ENCODE measurements at places on chromosomes 2 and 18. TPM values are rescaled to one million over a fixed set of nuclear protein-coding genes. Genes with fewer than 3 reads are reported as not detected.

GRCh38 chr2:112749755-112750559 lies 14.5 kb downstream of the CKAP2L start:
- DNase-seq: peak; percentile 84

DNA sequence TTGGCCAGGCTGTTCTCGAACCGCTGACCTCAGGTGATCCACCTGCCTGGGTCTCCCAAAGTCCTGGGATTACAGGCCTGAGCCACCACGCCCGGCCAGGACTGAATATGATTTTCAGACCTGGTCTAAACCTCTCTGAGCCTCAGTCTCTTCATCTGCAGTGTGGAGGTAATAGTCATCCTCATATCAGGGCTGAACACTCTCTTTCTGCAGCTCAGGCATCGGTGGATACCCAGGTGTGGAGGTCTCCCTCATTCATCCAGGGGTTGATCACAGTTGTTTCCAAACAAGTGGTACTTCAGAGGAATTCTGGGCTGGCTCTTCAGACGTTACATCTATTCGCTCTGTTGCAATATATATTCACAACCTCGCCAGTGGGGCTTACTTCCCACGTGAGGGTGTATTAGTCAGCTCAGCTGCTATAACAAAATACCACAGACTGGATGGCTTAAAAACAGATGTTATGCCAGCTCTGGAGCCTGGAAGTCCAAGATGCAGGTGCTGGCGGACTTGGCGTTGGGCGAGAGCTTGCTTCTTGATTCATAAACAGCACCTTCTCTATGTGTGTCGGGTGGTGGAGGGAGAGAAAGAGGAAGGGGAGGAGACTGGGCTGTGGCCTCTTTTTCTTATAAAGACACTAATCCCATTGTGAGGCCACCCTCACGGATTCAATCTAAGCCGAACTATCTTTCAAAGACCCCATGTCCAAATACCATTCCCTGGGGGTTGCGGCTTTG lies 2.9 kb upstream of the MBP start:
- DNase-seq: no peak

DNA sequence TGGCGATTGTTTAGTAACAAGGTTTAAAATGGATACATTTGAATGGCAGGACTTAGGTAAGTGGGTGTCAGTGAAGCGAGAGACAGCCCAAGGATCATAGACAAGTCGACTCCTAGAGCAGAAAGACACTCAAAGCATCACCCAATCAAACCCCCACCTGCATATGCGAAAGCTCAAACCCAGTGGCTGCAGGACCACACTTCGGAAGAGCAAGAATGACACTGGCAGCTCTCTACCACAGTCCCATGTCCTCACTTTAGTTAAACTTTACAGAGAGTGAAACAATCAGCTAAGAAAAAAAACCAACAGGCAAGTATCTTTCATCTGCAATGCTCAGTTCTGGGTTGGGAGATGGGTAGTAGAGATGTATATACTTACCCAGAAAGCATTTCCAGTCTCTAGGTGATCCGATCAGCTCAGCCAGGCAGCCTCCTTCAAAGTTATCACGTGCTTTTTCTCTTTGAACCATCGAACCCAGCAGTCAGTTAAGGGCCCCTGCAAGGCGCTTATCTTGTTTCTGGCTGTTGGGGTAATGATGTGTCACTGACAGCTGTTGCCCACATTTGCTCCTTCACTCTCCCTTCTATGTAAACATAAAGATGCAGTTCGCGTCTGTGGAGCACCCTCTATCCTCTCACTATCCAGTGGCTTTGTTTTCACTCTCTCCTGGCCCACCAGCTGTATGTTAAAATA lies 357.5 kb upstream of the ID2 start:
- DNase-seq: no peak

DNA sequence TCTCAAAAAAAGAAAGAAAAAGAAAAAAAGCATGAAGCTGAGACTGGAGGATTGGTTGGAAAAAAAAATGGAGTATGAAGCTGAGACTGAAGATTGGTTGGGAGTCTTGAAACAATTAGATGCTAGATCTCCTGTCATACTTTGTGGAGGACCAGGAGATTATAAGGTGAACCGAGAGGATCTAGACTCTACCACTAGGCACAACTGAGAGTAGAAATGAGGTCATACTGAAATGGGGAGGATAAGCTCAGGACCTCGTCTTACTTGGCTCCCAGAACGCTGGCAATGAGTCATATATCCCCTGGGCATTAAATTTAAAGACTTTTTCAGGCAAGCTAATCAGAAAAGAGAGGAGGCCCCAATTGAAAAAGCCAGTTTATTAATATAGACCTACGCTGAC lies 3.3 kb upstream of the ORC2 start:
- DNase-seq: peak; percentile 90

DNA sequence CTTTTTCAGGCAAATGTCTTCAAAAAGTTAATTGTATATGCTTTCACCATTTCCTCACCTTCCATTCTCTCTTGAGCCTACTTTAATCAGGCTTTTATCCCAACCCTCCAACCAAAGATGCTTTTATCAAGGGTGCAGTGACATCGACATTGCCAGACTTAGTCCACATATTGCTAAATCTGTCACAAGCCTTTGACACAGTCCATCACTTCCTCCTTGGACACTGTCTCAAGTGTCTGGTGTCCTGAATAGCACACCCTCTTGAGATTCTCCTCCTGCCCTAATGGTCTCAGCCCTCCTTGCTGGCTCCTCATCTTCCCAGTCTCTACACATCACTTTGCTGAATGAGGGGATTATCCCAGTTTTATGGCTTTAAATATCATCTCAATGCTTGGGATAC lies 147.5 kb upstream of the SLC39A10 start:
- DNase-seq: no peak

GRCh38 chr18:37381554-37381953 lies 184.0 kb downstream of the CELF4 start:
- DNase-seq: no peak

- DNase-seq: peak; percentile 32
Measured at GRCh38 chr2:201827621-201828020, 21.3 kb downstream of the CDK15 start.

- DNase-seq: peak; percentile 72
Measured at GRCh38 chr2:178761759-178762371, 45.4 kb downstream of the TTN start.

DNA sequence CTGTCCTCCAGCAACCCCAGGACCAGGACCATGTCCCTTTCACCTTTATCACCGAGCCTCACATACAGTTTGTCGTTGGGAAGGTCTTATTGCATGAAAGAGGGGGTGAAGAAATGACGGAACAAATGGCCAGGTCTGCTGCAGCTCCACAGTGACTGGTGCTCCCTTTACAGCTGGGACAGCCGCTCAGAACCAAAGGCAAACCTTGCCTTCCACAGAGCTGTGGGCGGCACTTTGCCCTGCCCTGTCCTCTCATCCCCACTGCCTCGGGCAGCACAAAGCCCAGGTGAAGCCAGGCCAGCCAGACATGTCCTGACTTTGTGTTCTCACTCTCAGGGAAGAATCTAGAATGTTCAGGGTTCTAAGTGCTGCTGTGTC lies 961 bp downstream of the GPR55 start:
- no peak for DNase-seq

DNA sequence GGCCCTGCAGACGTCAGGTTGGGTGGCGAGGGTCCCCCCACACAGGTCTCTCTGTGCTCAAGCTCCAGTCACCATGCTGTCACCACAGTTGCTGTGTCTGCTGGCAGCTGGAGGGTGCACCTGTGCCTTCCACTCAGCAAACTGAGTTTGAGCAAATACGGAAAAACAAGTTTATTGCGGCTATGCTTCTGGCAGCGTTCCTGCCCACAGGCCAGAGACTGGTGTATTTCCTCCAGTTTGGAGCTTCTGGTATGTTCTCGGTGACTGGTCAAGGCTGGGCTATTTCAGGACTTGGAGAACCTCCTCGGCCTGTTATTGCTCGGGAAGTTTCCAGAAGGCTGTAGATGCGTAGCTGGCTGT lies 132.6 kb downstream of the SEPTIN10 start:
- no peak for DNase-seq

- DNase-seq: peak; percentile 9
Measured at GRCh38 chr2:186883666-186884065, 34.7 kb upstream of the ZSWIM2 start.

DNA sequence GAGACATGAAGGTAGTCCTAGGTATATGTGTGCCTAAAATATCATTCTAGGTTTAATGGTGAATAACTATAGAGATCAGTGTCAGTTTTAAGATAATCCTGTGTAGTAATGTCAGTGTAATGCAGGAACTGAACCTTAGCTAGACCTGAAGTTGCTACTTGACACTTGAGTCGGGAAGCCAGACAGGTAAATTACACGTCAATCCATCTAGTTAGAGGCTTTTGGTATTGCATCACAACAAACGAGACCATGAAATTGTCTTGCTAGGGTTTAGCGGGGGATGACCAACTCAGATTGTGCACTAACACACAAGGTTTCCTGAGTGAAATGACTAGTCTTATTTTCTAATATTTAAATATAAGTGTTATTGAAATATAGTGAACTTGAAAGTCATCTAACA lies 2.0 kb downstream of the YPEL5 start:
- no peak for DNase-seq

- no peak for DNase-seq
Measured at GRCh38 chr2:236107942-236108625, 60.1 kb downstream of the GBX2 start.

GRCh38 chr2:174392706-174393105 lies 2.8 kb upstream of the SCRN3 start:
- DNase-seq: no peak

DNA sequence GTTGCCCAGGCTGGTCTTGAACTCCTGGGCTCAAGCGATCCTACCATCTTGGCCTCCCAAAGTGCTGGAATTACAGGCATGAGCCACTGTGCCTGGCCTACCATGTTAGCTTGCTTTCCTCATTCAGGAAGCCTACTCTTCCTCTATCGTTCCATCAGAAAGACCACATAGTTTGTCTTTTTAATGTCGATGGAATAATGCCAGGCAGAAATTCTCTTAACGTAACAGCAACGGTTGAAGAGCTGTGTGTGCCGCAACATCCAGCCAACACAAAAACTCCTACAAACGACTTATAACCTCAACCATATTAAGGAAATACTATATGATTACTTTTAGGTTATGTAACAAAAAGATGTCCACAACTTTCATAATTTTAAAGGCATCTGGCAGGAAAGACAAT lies 10.5 kb downstream of the ITGB1BP1 start:
- no peak for DNase-seq

DNA sequence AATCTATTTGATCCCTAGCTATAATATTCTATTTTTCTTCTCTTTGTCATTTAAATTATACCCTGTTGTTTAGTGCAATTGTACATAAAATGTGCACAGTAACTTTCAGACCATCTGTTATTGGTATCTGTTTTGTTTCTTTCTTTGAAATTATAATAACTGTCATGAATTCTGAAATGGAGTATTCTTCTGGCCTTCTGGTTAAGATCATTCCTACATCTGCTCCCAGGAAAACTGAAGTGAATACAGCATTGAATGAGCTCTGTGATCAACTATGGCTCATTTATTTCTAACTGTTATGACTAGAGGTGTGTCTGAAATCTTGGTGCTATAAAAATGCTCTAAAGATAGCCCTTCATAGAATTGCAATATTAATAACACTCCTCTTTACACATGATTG lies 788.4 kb upstream of the TMEFF2 start:
- no peak for DNase-seq

DNA sequence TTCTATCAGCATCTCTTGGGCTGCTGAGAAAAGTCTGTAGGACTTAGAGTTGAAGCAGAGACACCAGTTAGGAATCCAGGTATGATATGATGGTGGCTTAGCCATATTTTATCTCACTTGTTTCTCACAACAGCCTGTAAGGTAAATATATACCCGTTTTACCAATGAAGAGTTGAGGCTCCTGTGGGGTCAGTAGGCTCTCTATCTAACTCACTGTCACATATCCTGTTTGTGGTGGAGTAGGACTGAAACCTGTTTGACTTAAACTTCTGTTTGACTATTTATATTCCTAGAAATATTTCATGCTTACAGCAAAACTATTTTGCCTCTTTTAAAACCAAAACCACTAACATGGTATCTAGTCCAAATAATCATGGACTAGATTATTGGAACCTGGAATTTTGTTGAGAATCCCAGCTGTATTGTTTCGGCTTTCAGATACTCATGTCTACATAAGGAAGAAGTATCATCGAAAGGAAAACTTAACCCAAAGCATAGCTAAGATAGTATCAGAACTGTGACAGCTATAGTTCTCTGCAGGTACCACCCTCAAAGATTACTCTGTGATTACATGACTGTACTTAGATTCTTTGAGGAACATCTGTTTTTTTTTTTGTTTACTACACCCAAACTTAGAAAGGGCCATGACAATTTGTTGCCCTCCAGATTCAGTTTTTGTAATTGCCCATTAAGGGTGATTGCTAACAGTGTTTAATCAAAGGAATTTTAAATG lies 216.1 kb upstream of the THUMPD2 start:
- DNase-seq: no peak

GRCh38 chr18:5158172-5158571 lies 38.9 kb downstream of the AKAIN1 start:
- DNase-seq: no peak

DNA sequence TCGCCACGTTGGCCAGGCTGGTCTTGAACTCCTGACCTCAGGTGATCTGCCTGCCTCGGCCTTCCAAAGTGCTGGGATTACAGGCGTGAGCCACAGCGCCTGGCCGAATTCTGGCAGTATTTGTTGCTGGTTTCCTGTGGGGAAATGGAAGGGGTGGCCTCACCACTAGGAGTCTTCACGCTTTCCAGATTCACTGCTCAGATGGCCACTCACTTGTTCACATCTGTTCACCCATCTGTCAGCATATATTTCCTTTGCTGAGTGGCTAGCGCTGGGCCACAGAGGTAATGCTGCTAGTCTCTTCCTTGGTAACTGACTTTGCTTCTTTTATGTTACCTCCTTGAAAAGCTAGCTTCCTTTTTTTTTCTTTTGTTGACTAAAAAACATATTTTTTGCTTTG lies 27.2 kb downstream of the TMEM177 start:
- DNase-seq: no peak

- no peak for DNase-seq
Measured at GRCh38 chr18:6052449-6052913, 157.2 kb upstream of the TMEM200C start.

DNA sequence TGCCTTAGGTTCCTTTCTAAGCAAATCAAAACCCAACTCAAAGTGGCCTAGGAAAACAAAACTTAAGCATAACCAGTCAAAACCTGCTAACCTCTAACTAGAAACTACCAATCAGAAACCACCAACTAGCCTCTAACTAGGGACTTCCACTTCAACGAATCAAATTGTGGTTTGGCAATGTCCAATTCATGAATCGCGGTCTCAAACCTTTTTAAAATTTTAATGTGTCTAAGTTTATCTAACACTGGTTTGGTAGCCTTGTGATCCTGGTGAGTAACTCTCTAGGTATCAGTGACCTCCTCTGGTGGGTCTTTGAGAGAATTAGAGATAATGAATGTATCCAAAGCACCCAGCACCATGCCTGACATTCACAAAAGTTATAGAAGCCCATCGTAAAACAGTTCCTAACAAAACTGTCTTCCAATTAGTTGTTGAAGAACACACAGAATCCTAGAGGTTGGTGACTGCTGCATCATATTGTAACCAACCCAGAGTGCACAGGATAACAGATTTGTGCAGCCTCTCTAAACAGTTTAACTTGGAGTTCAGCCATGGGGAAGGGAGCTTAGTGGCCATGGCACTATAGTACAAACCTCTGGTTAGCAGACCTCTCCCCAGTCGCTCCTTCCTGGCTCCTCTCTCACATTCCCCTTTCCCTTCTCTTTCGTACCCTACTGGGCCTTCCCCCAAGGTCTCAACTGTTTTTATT lies 45.2 kb upstream of the B3GNT2 start:
- peak; percentile 25 for DNase-seq

The CIAO1 gene
- 71.8 TPM for total RNA-seq

The RBMS1 gene
- 70.2 TPM for total RNA-seq

The NPAS2 gene
- total RNA-seq: 5.4 TPM

The DDX1 gene
- total RNA-seq: 114 TPM

The HOXD13 gene
- total RNA-seq: not detected

The CCDC141 gene
- 2.7 TPM for total RNA-seq

The ADAM23 gene
- 7.8 TPM for total RNA-seq

All from fibroblast of the aortic adventitia (primary cell).